ENCODE measurements at places on chromosomes 5 and 9. TPM values are rescaled to one million over a fixed set of nuclear protein-coding genes. Genes with fewer than 3 reads are reported as not detected.

Gene ABLIM3
- total RNA-seq, result 47.9 TPM

Gene NPR3
- 0.13 TPM for total RNA-seq

Gene PCDH1
- total RNA-seq, result 194 TPM

Gene TRIM7
- 15.4 TPM for total RNA-seq

Gene GRIA1
- not detected for total RNA-seq

Gene CD180
- not detected for total RNA-seq

Gene GZMA
- total RNA-seq, result not detected

Gene CCL28
- total RNA-seq, result 2.4 TPM

Gene FUBP3
- 40.3 TPM for total RNA-seq

Gene AHRR
- 6.8 TPM for total RNA-seq

Gene INSL4
- total RNA-seq, result not detected

Gene LCN1
- total RNA-seq, result not detected

Gene IFNK
- not detected for total RNA-seq

Gene CCL21
- not detected for total RNA-seq

Gene JAKMIP2
- not detected for total RNA-seq

Gene ANKRD33B
- total RNA-seq, result 6.0 TPM

Gene DMGDH
- total RNA-seq, result 0.07 TPM

Gene CNTNAP3B
- total RNA-seq, result 149 TPM

Gene PCDHB3
- total RNA-seq, result 0.27 TPM

Gene GARIN3
- total RNA-seq, result not detected

Gene NEUROG1
- total RNA-seq, result not detected

Gene MARCOL
- total RNA-seq, result not detected

Gene S1PR3
- total RNA-seq, result 22.7 TPM

Gene UBE2B
- total RNA-seq, result 70.5 TPM

Gene ITGA2
- total RNA-seq, result 178 TPM

Gene SLC34A3
- total RNA-seq, result not detected

Gene DMRTA1
- 0.27 TPM for total RNA-seq

Gene ROPN1L
- 0.53 TPM for total RNA-seq

Gene HMMR
- 53.1 TPM for total RNA-seq

Gene LHX6
- total RNA-seq, result under 0.01 TPM

Gene FOXD1
- not detected for total RNA-seq

Gene RNF20
- 24.3 TPM for total RNA-seq

Gene EQTN
- total RNA-seq, result not detected

Gene PCDHGA6
- 2.1 TPM for total RNA-seq

Gene CSF1R
- total RNA-seq, result not detected

Data from thoracic aorta endothelial cell (primary cell).